ENCODE measurements at places on chromosomes 13 and 19.

DNA sequence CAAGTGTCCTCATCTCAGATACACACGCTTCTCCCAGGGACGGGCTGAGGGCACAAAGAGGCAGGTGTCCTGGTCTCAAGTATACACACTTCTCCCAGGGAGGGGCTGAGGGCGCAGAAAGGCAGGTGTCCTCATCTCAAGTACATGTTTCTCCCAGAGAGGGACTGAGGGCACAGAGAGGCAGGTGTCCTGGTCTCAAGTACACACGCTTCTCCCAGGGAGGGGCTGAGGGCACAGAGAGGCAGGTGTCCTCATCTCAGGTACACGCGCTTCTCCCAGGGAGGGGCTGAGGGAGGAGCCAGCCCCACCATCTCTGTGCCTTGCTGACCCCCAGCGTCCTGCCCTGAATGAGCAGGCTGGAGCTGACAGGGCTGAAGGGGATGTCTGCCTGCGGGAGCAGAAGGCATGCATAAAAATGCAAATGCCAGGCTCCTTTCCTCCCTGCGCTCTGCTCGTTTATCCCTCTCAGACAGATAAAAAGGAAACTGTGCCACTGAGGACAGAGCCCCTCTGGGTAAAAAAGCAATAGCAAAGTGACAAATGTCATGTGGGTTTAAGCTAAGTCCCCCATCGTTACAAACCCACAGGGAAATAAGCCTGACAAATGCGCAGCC lies 96.1 kb upstream of the UQCRFS1 start:
- no peak for DNase-seq

DNA sequence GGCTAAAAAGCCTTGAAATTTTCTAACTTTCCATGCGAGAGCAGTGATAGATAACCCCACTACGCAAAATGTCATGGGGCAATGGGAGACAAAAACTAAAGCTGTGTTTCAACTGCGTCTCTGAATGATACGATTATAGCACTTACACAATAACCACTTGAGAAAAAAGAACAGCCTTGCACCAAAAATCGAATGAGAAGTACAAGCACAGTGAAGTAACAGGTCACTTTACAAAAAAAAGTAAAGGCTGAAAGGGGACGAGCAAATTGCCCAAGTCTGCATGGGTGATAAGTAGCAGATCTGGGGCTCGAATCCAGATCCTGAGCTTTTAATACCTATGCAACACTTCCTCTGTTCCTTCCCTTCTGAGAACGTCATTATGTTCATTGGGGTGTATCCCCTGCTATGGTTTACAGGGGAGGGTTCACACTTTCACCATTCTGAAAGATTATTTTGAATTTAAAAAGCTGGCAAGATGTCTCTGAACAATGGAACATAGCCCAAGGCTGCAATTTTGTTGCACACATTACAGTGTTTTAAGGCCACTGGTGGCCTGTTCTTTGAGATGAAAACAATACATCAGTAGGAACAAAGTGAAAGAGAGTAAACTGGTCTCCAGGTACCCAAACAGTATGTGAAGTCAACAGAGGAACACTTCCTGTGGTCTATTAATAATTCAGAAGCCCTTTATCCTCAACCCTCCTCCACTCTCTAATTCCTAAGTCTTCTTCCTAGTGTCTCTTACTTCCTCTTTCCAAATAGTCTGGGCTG lies 3.2 kb downstream of the CPB2 start:
- no peak for DNase-seq

DNA sequence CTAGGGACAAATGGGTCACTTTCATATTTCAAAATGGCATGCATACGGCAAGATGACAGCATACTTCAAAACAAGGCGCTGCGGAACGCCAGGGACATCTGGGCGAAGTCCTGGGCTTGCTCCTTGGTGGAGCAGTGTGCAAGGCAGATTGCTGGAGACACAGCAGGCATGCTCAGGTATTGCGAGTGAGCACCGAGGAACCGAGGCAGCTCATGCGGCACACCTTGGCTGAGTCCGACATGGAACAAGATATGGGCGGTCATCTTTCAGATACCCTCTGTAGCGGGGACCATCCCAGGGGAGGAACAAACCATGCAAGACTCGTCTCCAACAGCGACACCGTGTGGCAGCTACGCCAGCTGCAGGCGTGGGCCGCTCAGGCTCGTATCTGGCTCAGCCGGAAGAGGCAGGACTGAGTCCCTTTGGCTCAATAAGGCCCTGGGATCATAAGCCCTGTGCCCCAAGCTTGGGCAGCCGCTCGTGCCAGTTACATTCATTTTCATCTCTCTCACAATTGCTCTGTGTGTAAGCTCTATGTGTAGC lies 112.4 kb downstream of the NUFIP1 start:
- DNase-seq = no peak

DNA sequence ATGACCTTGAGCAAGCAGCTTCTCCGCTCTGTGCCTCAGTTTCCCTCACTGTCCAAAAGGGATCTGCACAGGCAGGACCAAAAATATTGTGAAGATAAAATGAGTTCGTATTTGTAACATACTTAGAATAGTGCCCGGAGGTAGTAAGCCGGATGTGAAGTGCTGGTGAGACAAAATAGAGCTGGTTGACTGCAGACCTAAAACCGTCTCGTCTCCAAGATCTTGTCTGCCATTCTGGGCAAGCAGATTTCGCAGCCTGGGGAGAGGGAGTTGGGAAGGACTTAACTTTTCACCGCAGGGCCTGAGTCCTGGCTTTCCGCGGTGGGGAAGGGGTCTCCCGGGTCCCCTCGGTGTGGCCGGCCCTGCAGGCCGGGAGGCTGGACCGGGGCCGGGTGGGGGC lies 8.2 kb upstream of the BBC3 start:
- DNase-seq = no peak

GRCh38 chr19:46731584-46731983 lies 14.3 kb upstream of the FKRP start:
- no peak for DNase-seq

GRCh38 chr19:50819636-50820035 lies 4.0 kb downstream of the KLK1 start:
- DNase-seq = no peak

Measured in heart left ventricle (tissue), 16 donors.